ENCODE measurements at places on chromosomes 16 and 17.
A peak's percentile ranks its signal among the peaks of the same experiment; 100 is the strongest.

DNA sequence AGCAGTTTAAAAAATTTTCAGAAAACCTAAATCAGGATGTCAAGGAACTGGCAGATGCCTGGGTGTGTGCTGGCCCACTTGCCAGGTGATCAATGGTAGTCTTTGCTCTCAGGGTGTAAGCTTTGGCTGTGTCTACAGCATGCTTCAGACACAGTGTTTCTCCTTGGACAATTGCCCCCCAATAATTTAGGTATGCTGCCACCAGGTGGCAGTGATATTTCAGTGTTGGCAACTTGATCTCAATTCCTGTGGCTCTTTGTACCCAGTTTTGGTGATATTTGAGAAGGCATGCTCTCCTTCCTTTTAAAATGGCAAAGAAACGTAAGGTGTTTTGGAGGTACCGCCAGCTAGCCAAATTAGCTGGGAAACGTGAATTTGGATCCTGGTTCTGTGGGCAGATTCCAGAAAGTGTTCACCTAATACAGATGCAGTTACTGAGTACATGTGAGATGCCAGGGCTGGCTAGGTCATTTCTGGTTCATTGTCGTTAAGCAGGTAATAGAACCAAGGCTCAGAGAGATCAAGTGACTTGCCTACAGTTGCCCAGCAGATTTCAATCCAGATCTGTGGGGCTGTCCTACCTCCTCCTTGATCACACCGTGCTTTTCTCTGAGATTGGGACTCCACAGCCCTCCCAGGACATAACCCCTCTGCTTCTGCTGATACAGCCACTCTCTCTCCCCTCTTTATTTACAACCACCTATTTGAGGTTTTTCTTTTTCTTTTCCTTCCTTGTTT is 155.6 kb upstream of the PLCG2 start:
- DNase-seq = peak; percentile 28

GRCh38 chr16:53991754-53992378 is 287.9 kb downstream of the FTO start:
- DNase-seq = peak; percentile 36

DNA sequence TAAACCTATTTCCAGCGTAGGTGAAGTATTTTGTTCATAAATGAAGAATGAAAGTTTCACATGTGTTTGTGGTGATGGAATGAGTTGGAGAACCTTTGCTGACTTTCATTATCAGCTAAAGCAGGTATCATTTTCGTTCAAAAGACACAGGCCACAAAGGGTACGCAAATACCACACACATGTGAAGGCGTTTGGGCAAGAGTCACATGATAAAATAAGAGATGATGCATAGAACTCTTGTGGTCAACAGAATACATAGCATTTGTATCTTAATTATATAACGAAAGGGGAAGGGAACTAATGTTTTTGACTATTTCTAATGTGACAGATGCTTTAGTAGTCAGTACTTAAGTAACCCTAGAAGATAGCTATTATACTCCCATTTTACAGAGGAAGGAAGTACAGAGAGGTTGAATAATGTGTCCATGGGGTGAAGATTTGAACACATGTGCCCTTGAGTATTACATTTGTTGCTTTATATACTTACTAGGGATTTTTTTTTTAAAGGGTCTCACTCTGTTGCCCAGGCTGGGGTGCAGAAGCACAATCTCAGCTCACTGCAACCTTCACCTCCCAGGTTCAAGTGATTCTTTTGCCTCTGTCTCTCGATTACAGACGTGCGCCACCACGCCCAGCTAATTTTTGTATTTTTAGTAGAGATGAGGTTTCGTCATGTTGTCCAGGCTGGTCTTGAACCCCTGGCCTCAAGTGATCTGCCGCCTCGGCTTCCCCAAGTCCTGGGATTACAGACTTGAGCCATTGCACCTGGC is 4.8 kb downstream of the RPA1 start:
- no peak for DNase-seq

GRCh38 chr17:72173499-72174116 is 52.8 kb downstream of the SOX9 start:
- no peak for DNase-seq

- peak; percentile 96 for DNase-seq
Observed at GRCh38 chr17:54968262-54968987, at the start of the genes COX11 and STXBP4. TSS of gene COX11 (minus strand) at chr17:54968654. CDS start at chr17:54968646, 8 bp downstream. TSS of gene STXBP4 (plus strand) at chr17:54968765. CDS start at chr17:54986220, 17,455 bp downstream.

DNA sequence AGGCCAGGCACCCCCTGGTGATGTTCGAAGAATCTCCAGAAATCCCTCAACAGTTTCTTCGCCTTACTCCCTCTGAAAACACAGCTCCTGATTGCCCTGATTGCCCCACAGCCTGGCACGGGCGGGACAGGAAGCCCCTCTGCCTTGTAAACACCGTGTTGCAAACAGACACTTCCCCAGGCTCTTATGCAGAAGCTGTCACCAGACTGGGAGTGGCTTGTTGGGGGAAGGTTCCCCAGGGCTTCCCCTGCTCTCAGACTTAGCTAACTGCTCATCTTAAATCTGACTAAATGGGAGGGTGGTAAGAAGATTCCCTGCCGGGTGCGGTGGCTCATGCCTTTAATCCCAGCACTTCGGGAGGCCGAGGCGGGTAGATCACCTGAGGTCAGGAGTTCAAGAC is 11.2 kb downstream of the PIK3R5 start:
- DNase-seq = peak; percentile 53

DNA sequence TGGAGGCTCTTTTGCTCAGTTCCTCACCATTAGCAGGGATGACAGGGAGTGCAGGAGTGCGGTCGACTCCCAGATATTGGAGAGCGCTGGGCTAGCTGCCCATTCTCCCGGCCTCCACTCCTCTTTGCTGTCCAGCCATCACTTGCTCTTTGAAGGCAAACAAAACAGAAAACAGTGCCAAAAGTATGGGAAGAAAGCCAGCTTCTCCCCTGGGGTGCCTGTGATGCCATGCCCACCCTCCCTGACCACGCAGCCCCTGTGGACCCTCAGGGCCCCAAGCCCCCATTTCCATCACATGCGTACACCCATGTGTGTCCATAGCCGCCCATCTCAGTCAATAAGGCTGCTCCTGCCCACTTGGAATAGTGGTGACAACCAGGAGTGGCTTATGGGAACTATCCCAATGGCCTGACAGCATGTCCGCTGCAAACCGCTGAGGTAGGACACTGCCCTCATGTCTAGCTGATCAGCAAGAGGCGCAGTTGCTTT is 30.0 kb downstream of the MAPT start:
- no peak for DNase-seq

DNA sequence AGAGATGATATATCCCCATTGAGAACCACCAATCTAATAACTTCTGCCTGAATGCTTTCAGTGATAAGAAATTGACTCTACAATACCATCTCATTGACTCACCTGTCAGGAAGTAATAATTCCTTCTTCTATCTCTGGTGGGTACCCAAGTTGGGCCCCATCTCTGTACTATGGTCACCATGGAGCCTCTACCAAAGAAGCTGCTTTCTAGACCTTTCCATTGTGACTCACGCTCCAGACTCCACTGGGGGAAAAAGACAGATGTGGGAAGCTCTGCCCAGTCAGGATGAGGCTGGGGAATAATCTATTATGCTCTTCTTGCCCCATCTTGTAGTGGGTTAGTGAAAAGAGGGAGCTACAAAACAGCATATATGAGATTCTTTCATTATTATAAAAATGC is 100.4 kb downstream of the COPRS start:
- no peak for DNase-seq

DNA sequence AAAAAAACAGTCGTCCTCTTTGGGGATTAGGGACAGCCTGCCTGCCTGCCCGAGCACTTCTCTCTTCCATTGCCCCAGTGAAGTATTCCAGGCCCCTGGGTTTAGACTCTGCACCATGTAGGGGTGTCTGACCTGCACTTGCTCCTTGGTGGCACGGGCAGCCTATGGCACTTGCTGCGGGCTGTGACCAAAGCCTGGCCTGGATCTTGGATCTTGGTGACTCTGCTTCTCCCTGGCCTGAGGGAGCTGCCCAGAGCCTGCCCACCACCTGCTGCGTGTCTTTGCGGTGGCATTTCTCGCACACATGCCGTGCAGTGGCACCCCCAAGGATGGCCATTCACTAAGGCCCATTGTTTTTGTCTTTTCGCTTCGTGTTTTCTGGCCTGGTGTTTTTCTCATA is 6.1 kb upstream of the STH start:
- no peak for DNase-seq

DNA sequence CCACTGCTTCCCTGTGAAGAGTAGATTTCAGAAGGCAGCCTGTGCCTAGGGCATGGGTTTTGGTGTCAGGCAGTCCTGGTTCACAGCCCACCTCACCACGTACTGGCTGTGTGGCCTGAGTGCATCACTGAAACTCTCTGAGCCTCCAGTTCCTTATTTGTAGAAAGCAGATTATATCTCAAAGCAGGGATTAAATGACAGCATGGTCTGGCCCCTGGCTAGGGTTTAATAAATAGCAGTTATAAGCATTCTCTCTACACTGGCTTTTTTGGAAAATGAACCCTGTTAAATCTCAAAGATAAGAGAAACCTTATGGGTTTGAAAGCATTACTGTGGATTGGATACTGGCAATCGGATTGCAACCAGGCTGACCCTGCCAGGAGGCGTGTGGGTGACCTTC is 2.9 kb upstream of the MT1M start:
- DNase-seq = no peak

- no peak for DNase-seq
Observed at GRCh38 chr16:58500430-58501241, 693 bp downstream of the NDRG4 start.

- peak; percentile 58 for DNase-seq
Observed at GRCh38 chr16:88839026-88839529, 17.7 kb downstream of the GALNS start.

DNA sequence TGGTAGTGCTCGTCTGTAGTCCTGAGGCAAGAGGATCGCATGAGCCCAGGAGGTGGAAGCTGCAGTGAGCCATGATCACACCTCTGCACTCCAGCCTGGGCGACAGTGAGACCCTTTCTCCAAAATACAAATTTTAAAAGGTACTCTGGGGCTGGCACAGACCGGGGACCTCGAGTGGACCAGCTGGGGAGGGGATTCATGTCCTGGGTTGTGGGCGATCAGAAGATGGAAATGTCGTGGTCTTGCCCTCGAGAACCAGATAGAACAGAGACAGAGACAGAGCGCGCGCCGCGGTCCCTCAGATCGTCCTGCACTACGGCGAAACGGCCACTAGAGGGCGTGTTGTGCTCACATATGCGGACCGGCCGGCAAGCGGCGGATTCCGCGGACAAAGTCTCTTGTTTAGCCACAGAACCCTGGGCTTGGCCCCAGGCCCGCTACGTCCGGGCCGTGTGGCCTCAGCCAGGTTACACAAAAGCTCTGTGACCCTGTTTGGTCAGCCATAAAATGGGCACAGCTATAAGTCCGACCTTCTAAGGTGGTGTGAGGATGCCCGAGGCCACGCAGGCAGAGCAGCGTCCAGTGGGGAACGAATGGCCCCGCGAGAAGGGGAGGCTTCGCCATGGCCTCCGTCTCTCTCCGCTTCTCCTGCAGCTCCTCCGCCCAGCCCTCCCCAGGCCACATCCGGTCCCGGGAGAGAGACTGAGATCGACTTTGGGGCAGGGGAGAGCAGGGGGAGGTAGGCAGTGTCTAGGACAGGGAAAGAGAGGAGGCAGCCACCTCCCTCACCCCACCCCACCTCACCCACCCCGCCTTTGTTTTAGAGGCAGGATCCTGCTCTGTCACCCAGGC is 14.6 kb upstream of the SBK1 start:
- DNase-seq = peak; percentile 47

DNA sequence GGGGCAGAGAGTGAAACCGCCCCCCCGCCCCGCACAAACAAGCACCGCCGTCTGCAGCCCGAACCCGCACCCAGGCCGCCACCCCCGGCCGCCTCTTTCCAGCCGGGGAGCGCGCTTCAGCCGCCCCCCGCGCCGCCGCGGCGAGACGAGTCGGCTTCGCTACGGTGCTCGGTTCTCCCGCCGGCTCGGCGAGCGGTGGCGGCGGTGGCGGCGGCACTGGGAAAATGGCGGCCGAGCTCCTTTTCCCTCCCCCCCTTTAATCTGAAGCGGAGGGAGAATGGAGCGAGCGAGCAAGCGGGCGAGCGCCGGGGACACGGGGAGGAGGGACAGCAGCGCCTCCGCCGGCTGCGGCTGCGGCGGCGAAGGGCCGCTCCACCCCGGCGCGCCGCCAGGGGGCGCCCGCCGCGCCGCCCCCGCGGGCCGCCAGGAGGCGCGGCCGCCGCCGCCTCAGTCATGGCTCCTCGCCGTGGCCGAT is at the start of gene KANSL1:
TSS of gene KANSL1 (minus strand) at position 279 of the 475 bp plus-strand sequence. CDS start 21,286 bp downstream, outside the sequence.
- peak; percentile 95 for DNase-seq

GRCh38 chr17:72121164-72122009 is 567 bp downstream of the SOX9 start:
- DNase-seq = no peak

DNA sequence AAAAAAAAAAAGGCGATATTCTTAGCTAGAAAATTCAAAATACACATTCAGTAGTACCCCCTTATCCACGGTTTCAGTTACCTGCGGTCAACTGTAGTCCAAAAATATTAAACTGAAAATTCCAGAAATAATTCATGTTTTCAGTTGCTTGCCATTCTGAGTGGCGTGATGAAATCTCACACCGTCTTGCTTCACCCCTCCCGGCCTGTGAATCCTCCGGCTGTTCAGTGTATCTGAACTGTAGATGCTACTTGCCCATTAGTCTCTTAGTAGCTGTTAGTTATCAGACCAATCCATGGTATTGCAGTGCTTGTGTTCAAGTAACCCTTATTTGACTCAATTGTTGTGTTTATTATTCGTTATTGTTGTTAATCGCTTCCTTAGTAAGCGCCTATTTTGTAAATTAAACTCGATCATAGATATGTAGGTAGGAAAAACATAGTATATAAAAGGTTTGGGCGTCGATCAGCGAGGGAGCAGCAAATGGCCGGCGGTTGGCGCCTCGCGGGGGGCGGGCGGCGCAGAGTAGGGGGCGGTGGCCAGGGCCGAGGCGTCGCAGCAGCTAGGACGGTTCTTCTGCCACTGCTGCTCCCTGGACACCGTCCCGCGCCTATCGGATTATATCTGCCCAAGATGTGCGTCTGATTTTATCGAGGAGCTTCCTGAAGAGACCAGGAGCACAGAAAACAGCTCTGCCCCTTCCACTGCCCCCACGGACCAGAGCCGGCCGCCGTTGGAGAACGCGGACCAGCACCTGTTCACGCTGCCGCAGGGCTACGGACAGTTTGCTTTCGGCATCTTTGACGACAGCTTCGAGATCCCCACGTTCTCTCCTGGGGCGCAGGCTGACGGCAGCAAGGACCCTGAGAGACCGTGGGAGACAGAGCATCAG is 39.8 kb upstream of the AKAP1 start:
- DNase-seq = no peak

DNA sequence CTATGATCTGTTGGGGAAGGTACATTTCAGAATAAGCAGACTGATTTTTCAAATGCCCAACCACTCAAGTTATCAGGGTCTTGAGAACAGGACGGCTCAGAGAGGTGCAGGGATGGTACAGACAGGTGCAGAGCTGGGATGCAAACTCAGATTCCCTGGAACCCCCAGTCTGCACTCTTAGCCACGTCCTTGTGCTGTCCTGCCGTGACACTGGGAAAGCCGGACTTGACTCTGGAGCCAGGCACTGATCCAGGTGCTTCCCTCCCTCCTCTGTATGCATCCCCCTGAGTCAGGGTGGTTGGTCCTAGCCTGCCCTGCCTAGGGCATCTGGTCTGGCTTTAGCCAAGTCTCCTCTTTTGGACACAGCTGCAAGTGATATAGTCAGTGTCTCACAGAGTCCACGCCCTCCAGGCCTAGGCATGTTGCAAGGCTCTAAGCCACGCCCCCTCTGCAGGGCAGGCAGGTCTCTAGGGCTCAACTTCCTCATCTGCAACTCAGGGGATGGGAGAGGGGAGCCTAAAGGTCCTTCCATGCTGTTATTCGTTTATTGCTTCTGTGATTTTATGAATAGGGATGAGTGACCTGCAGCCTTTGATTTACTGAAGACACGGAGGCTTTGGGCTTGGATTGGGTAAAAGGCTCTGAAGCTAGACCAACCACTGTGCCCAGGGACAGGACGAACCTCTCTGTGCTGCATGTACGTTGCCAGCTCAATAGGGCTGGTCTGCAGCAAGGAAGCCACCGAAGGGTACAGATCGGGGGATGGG is 97.3 kb downstream of the SDK2 start:
- peak; percentile 97 for DNase-seq
